ENCODE measurements at places on chromosomes 7 and 10.

- DNase-seq, result no peak
These were observed 390.0 kb downstream of the ARL4A start for GRCh38 chr7:13077466-13077865.

- no peak for DNase-seq
These were observed 69.4 kb downstream of the ZRANB1 start for GRCh38 chr10:125011171-125011925.

DNA sequence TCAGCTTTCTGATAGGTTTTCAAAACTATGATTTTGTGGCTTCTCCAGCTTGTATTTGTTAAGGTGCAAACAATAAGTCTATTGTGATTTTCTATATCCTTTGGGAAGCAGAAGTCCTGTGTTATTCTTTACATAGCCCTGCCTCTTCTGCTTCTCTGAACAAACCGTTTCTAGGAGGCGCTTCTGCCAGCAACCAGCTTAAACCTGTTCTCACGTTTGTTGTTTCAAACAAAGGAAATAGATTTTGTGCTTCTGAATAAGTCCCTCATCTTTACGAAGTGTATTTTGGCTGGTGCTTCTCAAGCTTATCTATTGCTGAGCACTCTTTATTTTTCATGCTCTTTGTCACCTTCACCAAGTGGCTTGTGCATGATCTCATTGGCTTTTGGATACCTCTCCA is 61.0 kb downstream of the VTI1A start:
- DNase-seq, result no peak

DNA sequence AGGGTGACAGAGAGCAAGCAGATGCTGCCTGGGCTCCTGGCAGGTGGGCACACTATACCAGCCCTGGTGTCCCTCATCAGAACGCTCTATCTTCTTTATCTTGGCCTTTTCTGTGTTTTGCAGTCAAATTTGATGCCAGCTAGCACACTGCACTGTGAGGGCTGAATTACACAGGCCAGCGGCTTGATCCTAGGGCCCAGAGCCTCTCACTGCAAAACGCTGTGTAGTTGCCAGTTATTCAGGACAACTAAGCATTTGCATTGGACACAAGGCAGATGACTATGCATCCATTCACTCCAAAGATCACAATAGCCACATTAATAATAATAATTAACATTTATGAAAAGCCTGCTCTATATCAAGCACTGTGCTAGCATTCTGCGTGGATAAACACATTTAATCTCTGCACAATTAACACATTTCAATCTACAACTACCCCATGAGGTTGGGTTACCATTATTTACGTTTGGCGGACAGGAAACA is 100.3 kb downstream of the PAXIP1 start:
- no peak for DNase-seq

DNA sequence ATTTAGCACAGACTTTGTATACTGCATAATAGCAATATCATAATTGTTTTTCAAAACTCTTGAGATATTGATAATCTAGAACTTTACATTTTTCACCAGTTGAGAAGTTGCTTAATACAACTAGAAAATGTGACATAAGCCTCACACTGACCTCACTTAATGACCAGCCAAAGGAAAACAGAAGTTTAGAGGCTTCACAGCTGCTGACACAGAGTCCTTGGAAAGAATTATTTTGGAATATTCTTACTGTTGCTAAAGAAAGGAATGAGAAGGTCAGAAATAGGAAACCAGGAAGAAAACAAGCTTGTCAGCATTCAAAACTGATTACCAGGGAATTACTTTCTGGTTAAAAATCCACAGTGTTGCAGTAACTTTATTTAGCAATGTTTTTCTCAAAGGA is 35.5 kb upstream of the WASL start:
- DNase-seq, result no peak

- no peak for DNase-seq
These were observed 13.2 kb downstream of the ALKBH4 start for GRCh38 chr7:102451371-102452054.

- DNase-seq, result no peak
These were observed 7.1 kb downstream of the CRYGN start for GRCh38 chr7:151432658-151433521.

DNA sequence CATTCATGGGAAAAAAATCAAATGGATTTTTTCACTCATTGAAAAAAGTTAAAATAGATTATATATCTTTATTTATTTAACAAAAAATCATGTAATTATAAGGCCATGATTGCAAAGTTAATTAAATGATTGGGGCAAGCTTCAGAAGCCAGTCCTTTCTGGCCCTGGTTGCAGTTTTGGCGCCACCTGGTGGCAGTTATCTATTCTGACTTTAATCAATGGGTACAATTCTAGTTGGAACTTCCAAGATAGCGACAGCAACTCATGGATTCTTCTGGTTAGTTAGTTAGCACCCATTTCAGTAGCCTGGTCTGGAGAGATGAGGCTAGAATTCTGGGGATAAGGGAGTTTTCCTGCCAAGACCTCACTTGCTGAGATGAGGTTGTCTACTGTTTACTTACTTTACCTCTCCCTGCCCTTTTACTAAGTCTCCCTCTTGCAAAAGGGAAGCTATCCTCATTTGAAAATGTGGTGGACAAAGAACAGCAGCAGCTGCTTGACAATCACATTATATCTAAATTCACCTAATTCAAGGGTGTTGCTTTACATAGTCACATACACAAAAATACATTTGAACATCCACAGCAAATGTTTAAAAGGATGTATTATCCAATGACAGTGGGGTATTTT is 42.3 kb downstream of the NOC3L start:
- DNase-seq, result peak; percentile 69

GRCh38 chr7:143363016-143363937 is 764 bp upstream of the FAM131B start:
- no peak for DNase-seq

GRCh38 chr10:43972976-43973647 is 324.4 kb upstream of the ZNF32 start:
- no peak for DNase-seq

GRCh38 chr10:104330168-104331110 is 7.8 kb downstream of the ITPRIP start:
- DNase-seq, result no peak

GRCh38 chr7:90401989-90402388 is 1.3 kb upstream of the CLDN12 start:
- no peak for DNase-seq

- no peak for DNase-seq
These were observed 17.9 kb upstream of the SUV39H2 start for GRCh38 chr10:14860791-14861190.

DNA sequence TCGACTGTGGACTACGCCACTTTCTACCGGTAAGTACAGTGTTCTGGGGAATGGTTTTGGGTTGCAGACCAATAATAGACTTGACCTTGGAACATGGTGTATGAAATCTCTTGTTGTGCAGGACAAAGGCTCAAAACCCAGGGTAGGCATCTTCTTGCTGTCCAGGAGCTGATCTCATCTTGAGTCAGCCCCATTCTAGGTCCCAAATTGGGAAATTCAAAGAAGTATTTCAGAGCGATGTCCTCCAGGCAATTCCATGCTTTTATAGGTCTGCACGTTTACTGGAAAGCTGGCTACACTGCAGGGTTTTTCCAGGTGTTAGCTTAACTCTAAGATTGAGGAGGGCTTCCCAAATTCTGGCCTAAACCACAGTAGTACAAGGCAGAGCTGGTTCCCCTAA is 180.7 kb downstream of the BMPER start:
- DNase-seq, result no peak

GRCh38 chr10:12445701-12446334 is 96.5 kb downstream of the CAMK1D start:
- DNase-seq, result no peak

DNA sequence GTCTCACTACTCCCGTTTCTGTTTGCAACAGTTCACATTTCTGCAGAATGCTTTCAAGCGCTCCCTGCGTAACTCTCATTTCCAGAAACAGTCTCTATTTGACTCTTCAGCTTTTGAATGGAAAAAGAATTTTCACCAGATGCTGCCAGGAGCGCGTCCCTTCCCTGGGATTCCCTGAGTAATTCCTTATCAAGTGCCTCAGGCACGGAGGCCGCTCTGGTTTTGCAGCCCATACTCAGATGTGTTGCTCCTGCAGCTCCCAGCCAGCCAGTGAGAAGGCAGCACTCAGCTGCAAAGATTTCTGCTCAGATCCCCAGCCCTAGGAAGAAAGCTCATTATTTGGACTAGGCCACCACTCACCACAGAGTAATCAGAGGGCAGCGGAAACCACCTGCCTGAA is 161.1 kb upstream of the CHST15 start:
- no peak for DNase-seq

- no peak for DNase-seq
These were observed 336.7 kb upstream of the KLF6 start for GRCh38 chr10:4121502-4122380.

- no peak for DNase-seq
These were observed 108.1 kb downstream of the PTN start for GRCh38 chr7:137235434-137235833.

DNA sequence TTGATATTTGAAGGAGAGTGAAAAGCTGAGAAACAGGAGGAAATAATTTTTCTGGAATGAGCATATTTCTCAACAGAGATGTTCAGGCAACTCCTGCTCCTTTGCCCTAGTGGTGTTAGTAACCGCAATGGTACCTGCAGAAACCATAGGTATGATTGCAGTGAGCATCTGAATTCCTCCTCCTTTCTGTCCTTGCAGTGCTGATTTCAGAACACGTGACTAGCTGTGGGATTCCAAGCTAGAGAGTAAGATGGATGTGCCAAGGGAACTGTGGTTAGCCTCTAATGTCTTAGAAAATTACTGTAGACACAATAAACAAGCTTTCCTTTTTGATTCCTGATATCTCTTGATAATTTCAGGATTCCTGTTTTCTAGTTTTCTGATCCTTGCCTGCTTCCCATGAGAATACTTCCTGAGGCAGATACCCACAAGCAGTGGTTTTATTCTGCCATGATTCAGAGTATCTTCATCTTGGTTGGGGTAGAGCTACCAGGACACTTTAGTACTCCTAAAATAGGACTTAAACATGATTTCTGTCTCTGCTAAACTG is 27.5 kb downstream of the LRGUK start:
- DNase-seq, result no peak

DNA sequence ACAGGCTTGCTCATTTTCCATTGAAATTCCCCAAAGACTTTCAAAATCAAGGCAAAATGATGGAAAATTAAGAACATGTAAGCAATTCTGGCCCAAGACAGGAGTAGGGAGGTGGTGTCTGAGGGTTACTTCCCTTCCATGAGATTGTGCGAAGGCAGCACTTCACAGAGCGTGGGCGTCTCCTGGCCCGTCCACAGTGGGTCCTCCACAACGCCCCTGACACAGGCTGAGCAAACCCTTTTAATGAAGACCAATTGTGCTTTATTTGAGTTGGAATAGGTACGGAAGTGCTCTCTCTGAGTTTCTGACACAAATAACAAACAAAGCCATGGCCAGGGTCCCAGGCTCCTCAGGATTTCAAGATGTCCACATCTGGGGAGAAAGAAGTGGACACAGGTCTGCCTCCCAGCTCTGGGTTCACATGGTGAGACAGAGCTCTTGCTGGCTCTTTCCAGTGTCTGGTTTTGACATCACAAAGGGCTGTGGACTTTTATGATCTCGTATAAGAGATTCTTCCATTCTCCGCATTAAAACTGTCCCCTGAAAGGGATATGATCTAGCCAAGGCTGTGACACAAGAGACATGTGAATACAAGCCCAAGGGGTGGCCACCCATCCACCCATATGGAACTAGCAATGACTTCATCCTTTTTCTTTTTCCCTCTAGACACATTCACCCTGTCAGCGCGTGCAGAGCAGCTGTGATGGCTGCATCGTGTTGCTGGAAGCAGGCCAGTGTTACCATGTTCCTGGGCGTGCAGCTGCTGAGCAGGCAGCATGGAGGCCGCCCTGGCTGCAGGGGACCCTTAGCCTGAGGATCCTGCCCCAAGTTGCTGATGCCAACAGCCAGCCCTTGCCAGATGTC is 145.6 kb downstream of the ADAM12 start:
- no peak for DNase-seq

DNA sequence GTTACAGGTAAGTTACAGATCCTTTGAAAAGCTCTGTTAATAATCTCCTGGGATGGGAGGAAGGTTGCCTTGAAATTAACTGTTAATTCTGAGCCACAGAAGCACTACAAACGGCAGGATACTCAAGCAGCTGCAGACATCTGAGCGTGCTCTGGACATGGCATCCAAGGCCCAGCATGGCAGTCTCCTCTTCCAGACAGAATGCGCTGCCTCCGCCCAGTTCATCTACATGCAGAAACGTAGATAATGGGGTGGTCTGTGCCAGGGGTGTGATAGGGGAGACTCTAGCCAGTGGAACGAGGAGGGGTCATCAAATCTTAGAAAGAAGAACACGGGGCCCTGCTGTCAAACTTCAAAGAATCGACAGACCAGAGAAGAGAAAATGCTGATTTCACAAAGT is 13.8 kb downstream of the VIPR2 start:
- no peak for DNase-seq

- no peak for DNase-seq
These were observed 76.5 kb downstream of the IMMP2L start for GRCh38 chr7:111485701-111486380.

GRCh38 chr10:36336315-36336714 is 694.2 kb upstream of the FZD8 start:
- no peak for DNase-seq
